ENCODE measurements at places on chromosomes 3 and 15.

DNA sequence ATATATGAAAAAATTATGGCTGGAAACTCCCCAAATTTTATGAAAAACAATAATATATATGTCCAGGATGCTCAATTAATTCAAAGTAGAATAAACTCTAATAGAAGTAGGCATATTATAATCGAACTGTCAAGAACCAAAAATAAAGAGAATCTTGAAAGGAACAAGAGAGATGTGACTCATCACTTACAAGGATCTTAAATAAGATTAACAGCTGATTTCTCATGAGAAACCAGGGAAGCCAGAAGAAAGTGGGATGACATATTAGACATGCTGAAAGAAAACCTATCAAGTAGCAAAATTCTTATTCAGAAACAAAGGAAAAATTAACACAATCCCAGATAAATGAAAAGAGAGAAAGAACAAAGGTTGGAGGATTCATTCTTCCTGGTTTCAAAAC is 66.8 kb downstream of the FAIM start:
- DNase-seq, result no peak

DNA sequence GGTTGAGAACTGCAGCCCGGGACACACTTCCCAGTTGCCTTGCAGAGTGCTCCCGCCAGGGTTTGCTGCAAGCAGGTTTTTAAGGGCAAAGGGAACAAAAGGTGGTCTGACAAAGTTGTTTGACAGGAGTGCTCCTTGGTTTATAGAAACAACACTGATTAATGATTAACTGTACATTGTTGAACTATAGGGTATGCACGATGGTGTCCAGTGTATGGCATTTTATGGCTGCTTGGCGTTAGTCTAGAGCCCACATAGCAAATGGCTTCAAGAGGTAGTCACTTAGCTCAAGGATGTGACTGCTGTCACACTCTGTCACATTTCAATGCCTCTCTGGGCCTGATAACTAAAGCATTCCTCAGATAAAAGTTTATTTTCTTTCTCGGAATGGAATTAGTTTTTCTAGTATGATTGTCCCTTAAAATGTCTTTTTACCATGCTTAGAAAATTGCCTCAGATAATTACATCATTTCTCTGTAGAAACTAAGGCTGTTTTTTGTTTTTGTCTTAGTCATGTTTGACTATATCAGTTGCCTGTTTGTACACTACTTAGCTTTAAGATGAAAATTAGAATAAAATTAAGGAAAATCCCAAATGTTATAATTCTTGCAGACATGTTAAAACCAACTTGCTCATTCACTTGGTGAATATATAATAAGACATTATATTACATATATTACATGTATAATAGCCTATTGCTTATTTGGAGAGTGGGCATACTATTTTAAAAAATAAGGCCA is 61.3 kb upstream of the GATM start:
- no peak for DNase-seq

- peak; percentile 44 for DNase-seq
Observed at GRCh38 chr3:40741729-40742128, 217.0 kb downstream of the ZNF621 start.

DNA sequence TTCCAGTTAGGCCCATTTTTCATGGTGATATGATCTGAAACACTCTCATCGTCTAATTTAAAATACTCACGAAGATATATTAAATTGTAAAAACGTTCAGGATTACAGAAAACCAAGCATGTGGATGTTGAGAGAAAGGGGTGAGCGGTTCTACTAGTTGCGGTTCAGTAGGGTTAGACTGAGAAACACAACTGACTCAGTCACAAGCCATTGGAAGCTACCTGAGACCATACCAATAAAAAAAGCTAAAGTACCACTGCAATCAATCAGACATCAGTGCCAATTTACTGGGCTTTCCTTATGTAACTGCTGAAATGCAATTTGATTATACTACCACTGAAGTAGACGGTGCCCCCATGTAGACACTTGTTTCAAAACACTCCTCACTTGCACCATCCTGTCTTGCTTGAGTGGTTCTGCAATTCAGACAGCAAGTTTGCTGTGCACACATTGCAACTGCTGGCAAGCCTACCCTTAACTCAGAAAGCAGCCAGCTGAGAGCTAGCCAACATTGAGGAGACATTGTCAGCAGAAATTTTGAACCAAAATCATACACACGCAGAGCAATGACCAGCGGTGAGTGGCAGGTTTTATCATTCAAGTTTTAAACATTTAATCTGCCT is 368.7 kb upstream of the ARHGEF26 start:
- no peak for DNase-seq

DNA sequence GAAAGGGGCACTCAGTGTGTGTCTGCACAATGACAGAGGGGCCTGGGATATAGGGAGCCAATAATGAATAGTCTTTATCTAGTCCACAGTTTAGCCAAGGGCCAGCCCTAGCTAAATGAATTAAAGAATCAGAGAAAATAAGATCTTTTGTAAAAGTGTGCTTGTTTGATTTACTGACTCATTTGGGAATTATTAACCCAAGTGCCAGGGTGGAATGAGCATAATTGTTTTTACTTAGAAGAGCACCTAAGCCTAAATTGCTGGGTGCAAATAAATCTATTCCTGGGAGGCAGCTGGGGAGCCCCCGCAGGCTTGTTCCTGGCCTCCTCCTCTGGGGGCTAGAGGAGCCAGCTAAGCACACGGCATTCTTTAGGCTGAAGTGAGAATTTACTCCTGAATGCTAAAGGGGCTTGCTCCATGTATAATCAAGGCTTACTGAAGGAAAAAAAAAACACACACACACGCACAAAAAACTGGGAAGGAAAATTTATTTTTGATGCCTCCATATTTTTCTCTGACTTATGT is 405.3 kb upstream of the SUCLG2 start:
- no peak for DNase-seq

- DNase-seq, result peak; percentile 8
Observed at GRCh38 chr15:98651036-98651481, 2.7 kb downstream of the IGF1R start.

DNA sequence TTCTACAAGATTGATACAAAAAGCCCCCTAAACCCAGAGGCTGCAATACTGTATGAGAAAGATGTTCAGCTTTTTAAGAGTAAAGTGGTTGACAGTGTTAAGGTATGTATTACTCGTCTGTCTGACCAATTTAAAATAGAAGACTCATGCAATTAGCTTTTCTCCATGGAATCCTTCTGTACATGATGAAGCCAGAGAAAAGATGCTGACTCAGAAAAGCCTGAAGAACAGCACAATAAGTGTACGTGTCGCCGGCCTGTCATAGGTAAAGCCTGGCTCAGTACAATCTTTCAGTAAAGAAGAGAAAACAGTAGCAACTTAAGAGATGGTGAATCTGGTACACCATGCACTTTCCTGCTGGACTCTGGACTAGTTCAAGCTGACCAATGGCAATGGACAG is 16.4 kb downstream of the NEK4 start:
- no peak for DNase-seq

- DNase-seq, result no peak
Observed at GRCh38 chr3:58112185-58112535, 98.6 kb downstream of the DNASE1L3 start.

DNA sequence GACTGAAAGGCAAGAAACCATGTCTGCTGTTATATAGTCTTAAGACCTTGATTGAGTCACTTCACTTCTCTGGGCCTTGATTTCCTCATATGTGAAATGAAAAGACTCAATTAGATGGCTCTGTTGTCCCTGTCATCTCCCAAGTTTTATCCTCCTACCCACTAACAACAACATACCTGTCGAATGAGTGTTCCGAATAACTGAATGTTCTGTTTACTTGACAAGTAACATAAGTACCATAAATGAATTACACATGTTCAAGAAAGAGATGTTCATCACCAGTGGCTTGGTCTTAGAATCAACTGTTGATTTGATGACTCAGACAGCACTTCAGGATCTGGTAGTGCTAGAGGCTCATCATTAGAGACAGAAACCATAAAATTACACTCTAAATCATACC is 311.7 kb downstream of the VPS13C start:
- DNase-seq, result no peak

DNA sequence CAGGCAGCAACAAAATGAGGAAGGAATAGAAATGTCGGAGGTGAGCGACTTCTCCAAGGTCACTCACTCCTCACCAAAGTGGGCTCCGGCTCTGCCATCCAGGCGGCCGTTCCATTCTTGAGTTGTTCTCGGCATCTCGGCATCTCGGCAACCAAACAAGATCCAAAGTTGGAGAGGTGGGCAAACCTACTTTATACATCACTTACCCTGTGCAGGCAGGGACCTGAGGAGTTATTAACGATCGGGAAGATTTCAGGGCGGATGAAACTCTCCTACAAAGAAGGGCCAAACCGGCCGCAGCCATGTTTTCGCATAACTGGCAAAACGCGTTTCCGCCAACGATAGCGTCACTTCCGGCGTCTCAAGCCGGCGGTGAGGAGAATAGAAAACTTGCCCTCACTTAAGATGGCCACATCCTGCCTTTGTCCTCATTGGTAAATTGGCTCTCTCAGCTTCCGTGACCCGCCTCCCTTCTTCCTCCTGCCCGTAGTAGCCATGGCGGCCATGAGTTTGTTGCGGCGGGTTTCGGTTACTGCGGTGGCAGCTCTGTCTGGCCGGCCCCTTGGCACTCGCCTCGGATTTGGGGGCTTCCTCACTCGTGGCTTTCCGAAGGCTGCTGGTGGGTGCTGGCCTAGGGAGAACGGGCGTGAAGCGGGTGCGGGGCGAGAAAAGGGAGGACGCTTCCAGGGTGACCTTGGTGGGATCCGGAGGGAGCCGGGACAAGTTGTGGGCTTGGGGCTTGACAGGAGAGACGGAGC is at the start of the genes MRPL47 and NDUFB5:
MRPL47 (minus strand) TSS at position 318 of the 758 bp plus-strand sequence; CDS start at position 304, 14 bp downstream.
NDUFB5 (plus strand) TSS at position 474 of the 758 bp plus-strand sequence; CDS start at position 496, 22 bp downstream.
- DNase-seq, result peak; percentile 96

DNA sequence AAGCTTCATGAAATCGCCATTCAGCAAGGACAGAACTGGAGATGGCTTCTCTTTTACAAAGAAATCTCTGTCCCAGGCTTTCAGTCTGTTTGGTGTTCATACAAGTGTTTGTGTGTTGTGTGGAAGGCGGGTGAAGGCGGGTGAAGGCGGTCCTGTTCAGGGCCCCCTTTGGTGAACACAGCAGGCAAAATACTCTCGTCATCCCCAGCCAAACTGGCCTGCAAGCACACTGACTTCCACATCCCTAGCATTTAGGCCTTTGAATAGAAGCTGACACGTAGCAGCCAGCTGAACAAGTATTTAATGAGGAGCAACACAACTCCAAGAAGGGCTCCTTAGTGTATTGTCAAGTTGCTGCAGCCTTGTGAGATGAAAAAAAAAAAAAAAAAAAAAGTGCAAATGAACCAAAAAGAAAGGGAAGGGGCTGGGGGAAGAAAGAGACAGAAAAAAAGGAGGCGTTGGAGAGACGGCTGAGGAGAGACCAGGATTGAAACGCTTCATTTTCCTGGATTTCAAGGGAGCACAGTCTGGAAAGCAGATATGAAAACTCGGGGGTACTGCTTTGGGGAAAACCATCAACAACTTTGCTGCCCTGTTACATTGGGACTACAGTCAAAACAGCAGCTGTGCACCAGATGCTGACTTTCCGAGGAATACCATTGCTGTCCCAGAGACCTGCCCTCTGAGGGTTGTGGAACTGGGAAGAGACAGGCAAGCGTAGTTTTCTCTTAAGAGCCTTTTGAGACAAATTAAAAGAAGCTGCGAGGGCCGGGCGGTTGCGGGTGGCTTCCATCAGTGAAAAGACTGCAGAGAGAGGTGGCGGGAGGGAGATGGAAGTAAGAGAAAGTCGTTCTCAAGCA is 74.6 kb downstream of the TGFBR2 start:
- no peak for DNase-seq

- no peak for DNase-seq
Observed at GRCh38 chr3:194277104-194277785, 73.9 kb downstream of the CPN2 start.

- no peak for DNase-seq
Observed at GRCh38 chr15:70160267-70160666, 62.5 kb upstream of the TLE3 start.

- no peak for DNase-seq
Observed at GRCh38 chr3:53694666-53695323, 151.4 kb downstream of the CHDH start.

- peak; percentile 68 for DNase-seq
Observed at GRCh38 chr15:91706322-91707032, 147.0 kb upstream of the SLCO3A1 start.

DNA sequence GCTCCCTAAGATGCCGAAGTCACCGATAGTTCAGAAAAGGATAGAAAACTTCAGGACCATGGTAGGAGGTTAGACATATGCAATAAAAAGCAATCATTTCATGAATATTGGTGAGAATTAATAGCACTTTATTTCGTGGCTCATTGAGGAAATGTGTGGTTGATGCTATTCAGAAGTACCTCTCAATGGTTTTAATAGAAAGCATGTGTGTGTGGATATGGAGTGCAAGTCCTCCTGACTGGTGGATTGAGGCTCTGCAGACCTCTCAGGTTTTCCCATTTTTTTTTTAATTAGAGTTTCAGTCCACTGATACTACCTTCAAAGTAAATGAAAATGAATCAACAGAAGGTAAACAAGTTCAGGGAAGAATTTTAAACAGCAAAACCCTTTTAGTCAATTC is 384.3 kb upstream of the RARB start:
- no peak for DNase-seq

- DNase-seq, result peak; percentile 85
Observed at GRCh38 chr3:113829576-113830354, 8.8 kb upstream of the GRAMD1C start.

- DNase-seq, result no peak
Observed at GRCh38 chr3:69695443-69695842, 43.8 kb upstream of the MITF start.

DNA sequence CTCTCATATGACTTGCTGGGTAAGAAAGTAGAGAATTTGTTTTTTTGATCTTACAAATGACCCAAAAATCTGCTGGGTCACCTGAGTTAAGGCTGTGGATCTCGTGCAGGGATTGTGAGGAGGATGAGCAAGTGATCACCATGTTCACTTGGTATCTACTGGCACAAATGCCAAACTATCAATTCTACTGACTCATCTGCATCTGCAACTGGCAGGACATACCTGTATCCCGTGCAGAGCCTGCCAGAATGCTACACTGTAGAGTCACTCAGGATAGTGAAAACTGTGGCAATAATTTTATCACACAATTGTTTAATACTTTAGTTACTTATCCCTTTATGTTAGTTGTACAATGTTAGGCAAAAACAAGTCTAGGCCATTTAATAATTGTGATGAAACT is 129.6 kb upstream of the PLXND1 start:
- DNase-seq, result no peak

All from GM12865 (cell line).